A549 treated with RU486 at 1 μM for 4 hours (cell line): ENCODE measurements at places on chromosomes 13 and 19. TPM values are rescaled to one million over a fixed set of nuclear protein-coding genes. Genes with fewer than 3 reads are reported as not detected.

The CRX gene
- not detected in 5 replicates for total RNA-seq

The FFAR1 gene
- total RNA-seq: 0.06 TPM in 1 of 5 replicates, not detected in the others

The AKAP8L gene
- total RNA-seq: 35.2 to 38.6 TPM (median 36.7 TPM) in 5 replicates

The RGL3 gene
- 0.85 to 2.0 TPM (median 1.7 TPM) in 5 replicates for total RNA-seq

The GPR18 gene
- not detected in 5 replicates for total RNA-seq

The GRIN3B gene
- total RNA-seq: 1.5 to 3.3 TPM (median 2.7 TPM) in 5 replicates

The KISS1R gene
- total RNA-seq: 0.23 to 0.88 TPM (median 0.29 TPM) in 5 replicates

The WDR87 gene
- total RNA-seq: not detected in 5 replicates

The LILRB3 gene
- total RNA-seq: 0.16 to 0.28 TPM in 2 of 5 replicates, not detected in the others

The LILRA1 gene
- total RNA-seq: not detected in 5 replicates

The RHPN2 gene
- total RNA-seq: 57.2 to 65.5 TPM (median 58.9 TPM) in 5 replicates

The ZNF230 gene
- total RNA-seq: 2.3 to 3.9 TPM (median 2.8 TPM) in 5 replicates

The ZNF585A gene
- total RNA-seq: 5.6 to 7.2 TPM (median 6.1 TPM) in 5 replicates

The FREM2 gene
- not detected in 5 replicates for total RNA-seq

The CCDC61 gene
- 3.0 to 6.4 TPM (median 4.6 TPM) in 5 replicates for total RNA-seq

The ZNF177 gene
- total RNA-seq: 0.38 to 0.66 TPM (median 0.54 TPM) in 5 replicates

The CC2D1A gene
- total RNA-seq: 7.6 to 10.6 TPM (median 9.4 TPM) in 5 replicates

The ZNF418 gene
- total RNA-seq: 0.74 to 1.7 TPM (median 0.82 TPM) in 5 replicates

The ZNF626 gene
- total RNA-seq: not detected in 5 replicates

The CYP2F1 gene
- not detected in 5 replicates for total RNA-seq

The SYNGR4 gene
- total RNA-seq: 1.9 to 4.4 TPM (median 3.1 TPM) in 5 replicates

The MYDGF gene
- 115 to 147 TPM (median 144 TPM) in 5 replicates for total RNA-seq
